ENCODE measurements at places on chromosomes 1 and 21. TPM values are rescaled to one million over a fixed set of nuclear protein-coding genes. Genes with fewer than 3 reads are reported as not detected.

DNA sequence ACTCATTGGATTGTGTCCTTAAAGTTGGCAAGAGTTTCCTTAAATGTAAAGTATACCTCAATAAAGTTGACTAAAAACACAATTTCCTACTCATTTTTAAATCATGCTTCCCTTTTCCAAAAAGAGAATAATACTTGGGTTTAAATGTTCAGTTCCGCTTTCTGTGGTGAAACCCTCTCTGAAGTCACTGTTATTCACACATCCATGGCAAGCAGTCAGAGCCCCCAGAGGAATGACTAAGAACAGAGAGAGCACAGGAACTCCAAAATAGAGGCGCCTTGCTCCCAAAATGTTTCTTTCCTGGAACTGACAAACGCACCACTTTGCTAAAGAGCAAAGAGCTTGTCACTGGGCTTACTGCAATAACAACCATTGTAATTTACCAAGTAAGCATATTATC lies 142.5 kb downstream of the TIAM1 start:
- DNase-seq = no peak

- no peak for DNase-seq
These were observed 149.2 kb downstream of the PSMG1 start for GRCh38 chr21:39033878-39034589.

DNA sequence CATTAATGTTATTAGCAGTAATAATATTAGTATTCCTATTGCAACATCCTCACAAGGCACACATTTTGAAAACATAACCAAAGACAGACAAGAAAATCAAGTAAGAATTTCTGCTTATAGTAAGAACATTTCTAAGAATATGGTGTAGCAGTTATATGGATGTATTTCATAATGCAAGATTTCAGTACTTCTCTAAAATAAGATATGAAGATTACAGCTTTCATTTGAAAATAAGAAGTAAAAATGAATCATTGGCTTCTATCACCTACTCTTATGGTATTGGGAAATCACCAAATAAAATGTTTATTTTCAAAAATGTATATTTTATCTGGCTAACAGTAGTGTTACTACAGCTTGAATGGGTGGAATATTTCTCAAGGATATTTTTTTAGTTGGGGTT lies 103.8 kb upstream of the USP25 start:
- no peak for DNase-seq

GRCh38 chr1:229390130-229390529 lies 43.8 kb downstream of the ACTA1 start:
- no peak for DNase-seq

The TMEM82 gene
- not detected for polyA plus RNA-seq

The RGL1 gene
- 1.5 TPM for polyA plus RNA-seq

The PEX19 gene
- polyA plus RNA-seq = 40.6 TPM

The PIK3C2B gene
- polyA plus RNA-seq = 5.4 TPM

The SLC6A9 gene
- polyA plus RNA-seq = 5.3 TPM
